H9 (cell line): ENCODE measurements at places on chromosomes 3 and 15.

- no peak for DNase-seq
Measured at GRCh38 chr3:177673112-177673914, 476.0 kb upstream of the TBL1XR1 start.

DNA sequence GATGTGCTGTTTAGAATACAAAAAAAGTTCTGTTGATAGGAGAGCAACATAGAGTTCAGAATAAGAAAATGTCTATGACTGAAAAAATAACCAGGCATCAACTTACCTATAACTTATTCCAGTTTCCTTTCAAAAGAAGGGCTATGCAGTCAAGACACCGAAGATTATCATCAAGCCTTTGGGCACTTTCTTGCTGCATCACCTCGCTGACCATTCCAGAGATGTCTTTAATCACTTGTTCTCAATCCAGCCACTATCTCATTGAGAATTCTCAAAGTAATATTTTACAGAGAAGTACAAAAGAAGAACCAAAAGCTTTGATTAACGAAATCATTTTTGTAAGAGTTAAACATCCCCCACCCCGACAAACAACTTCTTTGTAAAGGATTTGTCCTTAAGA, 198.3 kb upstream of the P2RY1 start:
- DNase-seq = no peak

- DNase-seq = no peak
Measured at GRCh38 chr15:65660927-65661326, 39.2 kb downstream of the SLC24A1 start.

- DNase-seq = no peak
Measured at GRCh38 chr3:122890720-122891220, 95.9 kb downstream of the SLC49A4 start.

DNA sequence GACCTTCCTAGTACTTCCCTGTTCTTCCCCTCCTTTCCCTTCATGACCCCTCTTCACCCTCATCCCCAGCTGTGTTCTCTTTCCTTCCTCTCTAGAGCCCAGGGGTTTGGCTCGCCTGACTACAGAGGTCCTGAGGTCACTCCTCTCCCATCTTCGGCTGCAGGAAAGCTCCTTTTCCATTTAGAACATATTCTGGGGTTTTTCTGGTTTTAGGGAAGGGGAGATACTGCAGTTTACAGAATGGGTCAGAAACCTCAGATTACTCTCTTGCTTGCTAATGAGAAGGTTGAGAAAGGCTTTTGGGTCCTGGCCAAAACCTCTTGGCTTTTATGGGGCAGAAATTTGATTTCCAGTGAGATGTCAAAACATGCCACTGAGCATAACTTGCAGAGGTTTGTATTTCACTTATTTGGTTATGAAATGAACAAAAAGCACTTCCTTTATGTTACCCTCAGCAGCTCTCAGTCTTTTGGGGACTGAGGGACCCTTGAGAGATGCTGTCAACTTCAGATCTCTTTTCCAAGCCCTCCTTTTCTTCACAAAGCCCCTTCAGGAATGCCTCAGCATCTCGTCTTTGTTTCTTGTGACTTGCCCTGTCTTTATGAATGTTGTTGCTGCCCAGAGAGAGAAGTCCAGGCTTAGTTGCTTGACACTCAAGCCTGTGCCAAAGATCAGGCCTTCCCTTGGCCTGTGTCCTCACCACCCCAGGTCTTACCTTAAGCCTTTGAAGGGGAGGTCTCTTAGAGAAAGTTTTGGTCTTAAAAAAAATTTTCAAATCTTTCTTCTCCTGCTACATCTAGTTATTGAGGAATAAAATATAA, 121.7 kb upstream of the TPM1 start:
- DNase-seq = no peak
